ENCODE measurements at places on chromosomes 7 and 10.

DNA sequence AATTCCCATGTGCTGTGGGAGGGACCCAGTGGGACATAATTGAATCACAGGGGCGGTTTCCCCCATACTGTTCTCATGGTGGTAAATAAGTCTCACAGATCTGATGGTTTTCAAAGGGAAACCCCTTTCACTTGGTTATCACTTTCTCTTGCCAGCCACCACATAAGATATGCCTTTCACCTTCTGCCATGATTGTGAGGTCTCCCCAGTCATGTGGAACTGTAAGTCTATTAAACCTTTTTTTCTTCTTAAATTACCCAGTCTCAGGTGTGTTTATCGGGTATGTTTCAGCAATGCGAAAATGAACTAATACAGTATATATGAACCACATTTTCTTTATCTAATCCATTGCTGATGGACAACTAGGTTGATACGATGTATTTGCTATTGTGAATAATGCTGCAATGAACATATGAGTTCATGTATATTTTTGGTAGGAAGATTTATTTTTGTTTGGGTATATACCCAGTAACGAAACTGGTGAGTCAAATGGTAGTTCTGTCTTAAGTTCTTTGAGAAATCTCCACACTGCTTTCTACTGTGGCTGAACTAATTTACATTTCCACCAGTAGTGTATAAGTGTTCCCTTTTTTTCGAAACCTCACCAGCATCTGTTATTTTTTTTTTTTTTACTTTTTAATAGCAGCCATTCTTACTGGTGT, 70.0 kb upstream of the HGF start:
- DNase-seq: no peak

DNA sequence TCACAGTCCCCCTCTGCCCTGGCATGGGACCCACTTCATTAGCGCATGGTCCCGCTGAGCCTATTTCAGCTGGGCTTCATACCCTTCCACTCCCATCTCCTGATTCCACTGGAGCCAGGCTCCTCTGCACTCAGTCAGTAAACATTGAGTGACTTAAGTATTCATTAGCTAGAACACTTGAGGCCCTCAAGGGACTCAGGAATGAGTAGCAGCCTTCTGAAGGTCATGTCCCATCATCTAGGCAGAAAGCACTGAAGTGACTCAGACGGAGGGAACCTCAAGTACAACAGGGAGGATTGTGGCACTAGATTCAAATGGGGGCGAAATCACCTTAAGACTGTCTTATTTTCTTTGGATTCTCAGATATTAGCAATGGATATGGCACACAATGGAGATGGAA, 186.6 kb upstream of the INHBA start:
- DNase-seq: no peak

GRCh38 chr7:122767339-122767738, 64.6 kb upstream of the RNF148 start:
- no peak for DNase-seq

DNA sequence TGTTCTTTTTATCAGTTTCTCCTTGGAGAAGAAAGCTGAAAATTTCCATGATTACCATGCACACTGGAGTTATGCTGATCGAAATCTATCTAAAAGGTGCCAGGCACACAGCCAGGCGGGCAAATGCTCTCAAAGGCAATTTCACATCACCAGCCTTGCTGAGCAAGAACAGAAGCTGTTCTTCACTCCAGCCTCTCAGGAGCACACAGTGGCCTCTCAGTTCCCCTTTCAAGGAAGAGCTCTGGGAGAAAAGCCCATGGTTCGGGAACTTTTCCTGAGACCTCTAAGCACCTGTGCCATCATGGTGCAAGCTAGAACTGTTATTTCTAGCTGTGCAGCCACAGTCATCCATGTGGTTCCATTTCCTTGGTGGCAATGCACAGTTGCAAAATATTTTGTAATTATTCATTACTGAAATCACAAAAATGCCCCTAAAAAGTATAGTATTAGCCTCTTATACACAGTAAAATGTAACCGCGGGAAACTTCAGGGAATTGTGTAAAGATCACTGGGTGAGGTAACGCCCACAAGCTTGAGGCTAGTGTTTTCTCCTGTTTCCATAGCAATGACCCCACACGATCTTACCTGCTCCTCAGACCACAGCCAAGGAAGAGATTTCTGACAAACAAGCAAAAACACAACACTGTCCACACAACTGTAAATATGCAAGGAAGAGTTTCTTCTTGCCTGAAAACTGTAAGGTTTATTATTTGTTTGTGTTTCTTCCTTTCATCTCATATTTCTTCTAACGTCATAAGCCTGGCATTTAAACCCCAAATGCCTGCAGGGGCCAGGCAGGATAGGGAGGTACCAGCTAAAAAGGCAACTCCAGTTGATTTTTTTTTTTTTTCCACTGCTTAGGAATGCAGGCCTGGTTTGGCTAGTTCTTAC, 121.2 kb downstream of the FAM107B start:
- DNase-seq: no peak

DNA sequence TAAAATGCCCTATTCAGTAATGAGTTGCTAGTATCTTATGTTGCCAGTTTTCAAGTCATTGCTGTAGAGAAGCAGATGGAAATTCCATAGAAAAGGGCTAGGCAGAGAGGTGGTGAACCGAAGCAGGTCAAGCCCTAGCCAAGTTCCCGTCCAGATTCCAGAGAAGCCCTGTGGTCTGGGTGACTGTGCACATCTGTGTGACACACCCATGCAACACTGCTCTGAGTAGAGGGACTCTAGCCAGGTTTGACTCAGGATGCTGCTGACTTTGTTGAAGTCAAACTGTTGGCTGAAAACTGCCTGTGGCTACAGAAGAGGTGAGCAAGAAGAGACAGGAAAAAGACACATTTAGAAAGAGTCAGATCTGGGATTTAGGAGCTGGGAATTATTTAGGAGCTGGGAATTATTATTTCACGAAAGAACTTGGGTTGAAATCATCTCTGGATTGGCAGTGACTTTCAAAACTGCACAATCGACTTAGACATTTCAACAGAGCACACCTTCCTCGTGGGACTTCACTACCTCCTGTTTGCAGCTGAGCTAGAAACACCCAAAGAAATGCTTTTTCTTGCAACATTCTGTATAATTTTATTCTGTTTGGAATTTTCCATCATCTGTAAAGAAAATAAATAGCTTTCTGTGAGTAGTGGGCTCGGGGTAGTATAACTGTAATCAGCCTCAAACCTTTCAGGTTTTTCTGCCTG, 149.1 kb upstream of the PRKCQ start:
- DNase-seq: peak; percentile 45

DNA sequence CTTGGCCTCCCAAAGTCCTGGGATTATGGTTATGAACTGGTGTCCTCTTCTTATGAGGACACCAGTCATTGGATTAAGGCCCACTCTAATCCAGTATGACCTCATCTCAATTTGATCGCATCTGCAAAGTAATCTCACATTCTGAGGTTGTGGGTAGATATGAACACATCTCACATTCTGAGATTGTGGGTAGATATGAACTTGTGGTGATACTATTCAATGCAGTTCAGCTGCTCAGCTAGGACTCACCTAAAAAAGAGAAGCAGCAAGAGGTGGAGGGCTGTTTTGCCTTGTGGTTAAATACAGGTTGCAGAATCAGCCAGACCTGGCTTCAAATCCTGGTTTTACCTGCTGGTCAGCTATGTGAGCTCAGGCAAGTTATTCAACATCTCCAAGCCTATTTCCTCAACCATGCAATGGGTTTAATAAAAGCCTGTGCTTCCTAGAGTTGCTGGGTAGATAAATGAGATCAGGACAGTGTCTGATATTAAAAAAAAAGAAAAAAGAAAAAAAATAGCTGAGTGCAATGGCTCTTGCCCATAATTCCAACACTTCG, 8.5 kb upstream of the BAG3 start:
- no peak for DNase-seq

DNA sequence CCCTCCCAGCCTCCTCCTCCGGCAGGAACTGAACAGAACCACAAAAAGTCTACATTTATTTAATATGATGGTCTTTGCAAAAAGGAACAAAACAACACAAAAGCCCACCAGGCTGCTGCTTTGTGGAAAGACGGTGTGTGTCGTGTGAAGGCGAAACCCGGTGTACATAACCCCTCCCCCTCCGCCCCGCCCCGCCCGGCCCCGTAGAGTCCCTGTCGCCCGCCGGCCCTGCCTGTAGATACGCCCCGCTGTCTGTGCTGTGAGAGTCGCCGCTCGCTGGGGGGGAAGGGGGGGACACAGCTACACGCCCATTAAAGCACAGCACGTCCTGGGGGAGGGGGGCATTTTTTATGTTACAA, 83.3 kb downstream of the PAX2 start:
- no peak for DNase-seq

DNA sequence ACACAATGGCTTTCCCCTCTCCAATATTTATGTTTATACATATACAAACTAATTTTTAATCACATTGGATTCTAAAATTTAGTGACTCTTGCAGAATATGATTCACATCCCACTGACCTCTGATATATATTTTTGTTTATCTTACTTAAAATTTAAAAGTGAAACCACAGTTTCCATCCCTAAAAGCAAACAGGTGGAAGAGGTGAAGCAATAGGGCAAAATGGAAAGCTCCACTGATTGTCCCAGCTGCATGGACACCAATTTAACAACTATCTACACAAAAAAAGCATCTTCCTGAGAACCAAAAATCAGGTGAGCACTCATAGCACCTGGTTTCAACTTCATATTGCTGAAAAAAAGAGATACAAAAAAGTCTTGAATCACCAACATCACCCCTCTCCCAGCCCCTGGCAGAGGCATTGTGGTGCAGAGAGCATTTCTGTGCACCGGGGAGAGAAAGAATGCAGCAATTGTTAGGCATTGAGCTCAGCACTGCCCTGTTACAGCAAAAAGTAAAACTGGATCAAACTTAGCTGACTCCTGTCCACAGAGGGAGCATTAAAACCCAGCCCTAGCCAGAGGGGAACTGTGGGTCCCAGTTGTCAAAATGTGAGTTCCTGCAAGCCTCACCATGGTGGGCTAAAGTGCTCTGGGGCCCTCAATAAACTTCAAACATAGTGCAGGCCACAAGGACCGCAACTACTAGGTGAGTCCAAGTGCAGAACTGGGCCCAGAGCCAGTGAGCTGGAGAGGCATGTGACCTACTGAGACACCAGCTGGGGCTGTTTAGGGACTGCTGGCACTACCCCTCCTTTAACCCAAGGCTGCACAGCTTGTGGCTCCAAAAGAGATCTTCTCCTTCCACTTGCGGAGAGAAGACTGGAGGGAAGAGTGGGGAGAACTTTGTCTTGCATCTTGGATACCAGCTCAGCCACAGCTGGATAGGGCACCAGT, 92.1 kb downstream of the SIRT1 start:
- no peak for DNase-seq

DNA sequence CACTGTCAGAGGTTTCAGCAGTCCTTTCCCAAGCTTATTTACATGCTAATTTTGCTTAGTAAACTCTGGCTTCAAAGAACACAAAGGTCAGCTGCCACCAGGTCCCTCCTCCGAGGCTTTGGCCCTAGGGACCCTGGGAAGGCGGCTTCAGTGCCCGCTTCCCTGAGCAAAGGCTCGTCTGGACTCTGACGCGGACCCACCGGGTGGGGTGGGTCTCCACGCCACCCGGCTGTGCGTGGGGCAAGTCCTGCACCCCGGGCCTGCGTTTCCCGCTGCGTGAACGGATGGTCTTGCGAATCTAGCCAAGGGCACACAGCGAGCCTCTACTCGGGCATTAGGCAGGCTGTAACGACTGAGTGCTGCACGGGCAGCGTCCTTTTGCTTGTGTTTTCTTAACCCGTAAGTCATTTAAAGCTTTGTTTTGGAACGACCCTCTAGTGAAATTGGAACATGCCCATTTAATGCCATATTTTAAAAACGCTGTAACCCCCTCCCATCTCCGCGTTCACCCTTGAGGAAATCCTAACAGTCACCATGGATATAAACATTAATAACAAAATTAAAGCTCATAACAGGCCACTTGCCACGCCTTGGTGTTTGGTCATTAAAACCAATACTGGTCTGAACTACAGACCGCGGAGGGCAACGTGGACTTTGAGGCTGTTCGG, 828 bp downstream of the BNIP3 start:
- DNase-seq: peak; percentile 58

DNA sequence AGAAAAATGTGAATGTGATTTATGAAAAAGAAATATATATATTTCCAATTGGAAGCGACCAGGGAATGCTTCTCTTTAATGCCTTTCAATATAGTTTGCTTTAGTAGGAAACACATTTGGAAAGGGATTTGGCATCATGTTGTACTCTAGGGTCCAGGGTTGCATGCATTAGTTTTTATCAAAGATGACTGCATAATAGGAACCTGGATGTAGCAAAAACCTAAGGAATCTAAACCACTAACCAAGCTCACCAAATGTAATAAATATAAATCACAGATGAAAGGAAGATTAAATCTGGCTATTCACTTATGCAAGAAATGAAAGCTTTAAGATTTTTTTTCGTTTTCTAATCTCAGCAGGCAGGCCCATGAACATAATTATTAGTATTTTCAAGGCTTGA, 120.0 kb downstream of the ATXN7L1 start:
- DNase-seq: no peak

GRCh38 chr10:103564776-103565520, 71.4 kb downstream of the NEURL1 start:
- no peak for DNase-seq
